Right cardiac atrium (tissue), 5 donors: ENCODE measurements at places on chromosomes 4 and X.

DNA sequence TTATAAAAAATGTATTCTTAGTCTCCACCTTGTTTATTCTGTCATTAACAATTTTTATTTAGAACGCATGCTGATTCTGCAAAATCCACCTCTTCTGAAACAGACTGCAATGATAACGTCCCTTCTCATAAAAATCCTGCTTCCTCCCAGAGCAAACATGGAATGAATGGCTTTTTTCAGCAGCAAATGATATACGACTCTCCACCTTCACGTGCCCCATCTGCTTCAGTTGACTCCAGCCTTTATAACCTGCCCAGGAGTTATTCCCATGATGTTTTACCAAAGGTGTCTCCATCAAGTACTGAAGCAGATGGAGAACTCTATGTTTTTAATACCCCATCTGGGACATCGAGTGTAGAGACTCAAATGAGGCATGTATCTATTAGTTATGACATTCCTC is 75.6 kb upstream of the SMARCA5 start:
- DNase-seq = no peak

- DNase-seq = no peak
These were observed 98.9 kb downstream of the LARP1B start for GRCh38 chr4:128159967-128160366.

DNA sequence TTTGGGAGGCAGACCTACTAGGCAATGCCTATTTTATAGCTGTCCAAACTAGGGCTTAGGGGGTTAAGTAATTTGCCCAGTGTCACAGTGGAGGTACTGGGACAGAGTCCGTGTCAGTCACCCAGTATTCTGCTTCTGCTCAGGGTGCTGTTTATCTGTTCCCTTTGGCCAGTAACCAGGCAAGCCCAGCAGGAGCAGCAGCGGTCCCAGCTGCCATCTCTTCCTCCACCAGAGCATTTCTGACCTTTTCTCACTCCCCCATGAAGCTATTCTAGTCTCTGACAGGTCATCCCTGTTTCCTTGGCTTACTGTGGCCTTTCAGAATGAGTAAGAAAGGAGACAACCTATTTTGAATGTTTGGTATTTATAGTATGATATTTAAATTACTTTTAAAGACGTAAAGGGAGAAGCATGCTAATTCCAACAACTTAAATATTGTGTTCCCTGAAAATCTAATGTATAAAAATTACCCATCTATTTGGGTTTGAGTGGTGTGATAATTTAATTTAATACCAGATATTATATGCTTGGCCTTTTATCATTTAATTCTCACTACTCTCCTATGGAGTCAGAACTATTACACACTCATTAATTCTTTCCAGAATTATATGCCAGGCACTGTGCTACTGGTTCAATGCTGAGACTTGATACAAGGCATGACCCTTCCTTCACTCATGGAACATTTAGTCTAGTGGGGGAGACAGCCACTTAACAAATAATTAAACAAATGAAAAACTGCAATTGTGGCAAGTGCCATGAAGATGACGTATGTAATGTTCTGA is 60.6 kb downstream of the RPS6KA3 start:
- no peak for DNase-seq

DNA sequence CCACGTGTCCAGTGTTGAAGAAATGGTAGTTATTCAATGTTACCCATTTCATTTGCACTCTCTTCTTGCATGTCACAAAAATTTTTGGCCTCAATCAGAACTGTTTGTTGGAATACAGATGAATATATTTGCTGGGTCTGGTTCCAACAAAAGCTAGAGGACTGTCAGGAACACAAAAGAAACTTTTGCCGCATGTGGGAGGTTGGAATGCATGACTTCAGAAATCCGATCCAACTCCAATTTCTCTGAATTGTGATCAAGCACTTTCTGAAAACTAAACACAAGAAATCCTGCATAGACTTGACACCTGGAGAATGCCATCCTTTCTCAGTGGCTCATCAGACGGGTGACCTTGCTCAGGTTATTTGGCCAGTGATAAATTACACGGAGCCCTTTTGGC is 15.4 kb downstream of the SETD7 start:
- no peak for DNase-seq

GRCh38 chr4:2944586-2945526 is 18.4 kb downstream of the NOP14 start:
- peak; percentile 8 for DNase-seq

GRCh38 chr4:77037736-77038135 is 38.1 kb downstream of the CCNI start:
- DNase-seq = no peak

DNA sequence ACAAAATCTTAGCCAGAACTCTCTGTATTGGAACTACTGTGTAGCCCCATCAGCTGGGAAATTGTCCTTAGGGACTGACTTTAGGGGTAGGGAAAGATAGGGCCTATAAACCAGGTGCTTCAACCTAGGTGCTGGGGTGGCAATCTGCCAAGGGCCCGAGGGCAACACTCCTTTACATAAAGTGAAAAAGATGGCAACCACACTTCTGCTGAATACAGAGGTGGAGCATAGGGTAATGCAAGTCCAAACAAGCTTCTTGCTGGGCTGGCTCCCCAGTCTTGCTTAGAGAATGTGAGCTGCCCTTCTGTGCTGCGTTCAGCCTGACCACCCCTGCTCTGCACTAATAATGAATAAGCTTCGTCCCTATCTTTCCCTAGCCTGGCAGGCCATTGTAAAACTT is 9.8 kb downstream of the ZBTB33 start:
- no peak for DNase-seq

DNA sequence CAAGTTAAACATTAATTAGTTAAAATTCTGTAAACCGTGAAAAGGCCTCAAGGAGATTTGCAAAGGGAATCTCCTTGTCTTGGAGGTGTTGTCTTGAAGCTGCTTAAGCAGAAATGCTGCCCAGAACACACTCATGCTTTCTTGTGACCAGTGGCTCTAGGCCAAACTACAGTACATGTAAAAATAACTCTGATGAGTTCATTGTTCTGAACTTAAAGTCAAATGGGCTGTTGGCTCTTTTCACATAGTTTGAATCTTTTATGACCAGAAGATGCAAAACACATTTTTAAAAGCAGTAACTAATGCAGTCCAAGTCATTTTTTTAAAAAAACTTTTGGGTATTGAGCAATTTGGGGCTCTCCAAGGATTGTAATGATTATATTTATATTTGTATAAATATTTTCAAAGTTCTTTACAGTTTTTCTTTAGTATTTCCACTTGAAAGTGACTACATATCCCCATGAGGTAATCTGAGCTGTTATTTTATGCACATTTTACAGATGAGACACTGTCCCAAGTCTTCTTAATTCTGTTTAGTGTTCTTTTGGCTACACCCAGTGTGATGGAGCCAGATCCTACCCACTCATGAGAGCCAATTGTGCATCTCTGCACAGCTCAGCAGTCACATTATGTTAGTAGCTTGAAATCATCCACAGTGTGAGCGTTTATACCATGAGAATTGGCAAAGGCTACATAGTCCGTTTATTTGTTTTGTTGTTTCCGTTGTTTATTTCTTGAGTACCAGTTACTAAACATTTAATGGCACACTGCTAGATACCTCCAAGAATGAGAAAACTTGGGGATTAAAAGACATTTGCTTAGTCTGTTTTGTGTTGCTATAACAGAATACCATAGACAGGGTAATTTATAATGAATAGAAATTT is 112.8 kb upstream of the ATXN3L start:
- no peak for DNase-seq

GRCh38 chrX:134717698-134718097 is 59.4 kb upstream of the PLAC1 start:
- DNase-seq = no peak

DNA sequence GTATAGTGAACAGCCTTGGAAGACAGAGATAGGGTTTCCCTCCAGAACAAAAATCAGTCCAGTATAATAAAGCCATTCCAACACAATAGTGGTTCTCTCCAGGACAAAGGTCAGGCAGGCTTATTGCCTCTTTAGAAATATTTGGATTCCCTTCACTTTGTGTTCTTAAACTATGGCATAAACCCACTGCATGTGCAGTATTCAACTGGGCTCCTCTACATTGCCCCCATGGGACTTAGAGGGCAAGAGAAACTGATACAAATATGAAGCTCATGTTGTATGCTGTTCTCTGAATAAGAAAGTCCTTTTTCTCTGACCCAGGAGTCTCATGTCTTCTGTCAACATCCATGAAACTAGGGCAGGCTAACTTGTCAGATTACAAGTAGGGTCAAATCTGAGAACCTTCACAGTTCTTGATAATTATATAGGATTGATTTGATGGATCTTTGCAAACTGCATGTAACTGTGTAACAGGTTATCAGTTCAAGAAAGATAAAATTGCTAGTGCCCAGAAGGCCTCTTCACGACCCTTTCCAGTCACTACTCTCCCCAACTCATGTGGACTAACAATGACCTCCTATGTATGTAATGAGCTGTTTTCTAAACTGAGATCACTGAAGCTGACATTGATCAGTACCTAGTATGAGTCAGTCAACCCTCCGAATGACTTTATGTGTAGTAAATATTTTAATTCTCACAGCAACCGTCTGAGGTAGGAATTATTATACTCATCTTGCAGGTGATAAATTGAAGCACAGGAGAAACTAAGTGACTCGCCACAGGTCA is 31.9 kb upstream of the FAM9C start:
- DNase-seq = no peak

GRCh38 chr4:42515156-42515884 is 118.0 kb downstream of the SHISA3 start:
- DNase-seq = no peak

- DNase-seq = peak; percentile 74
These were observed 49.9 kb downstream of the ELF4 start for GRCh38 chrX:130060122-130061069.

DNA sequence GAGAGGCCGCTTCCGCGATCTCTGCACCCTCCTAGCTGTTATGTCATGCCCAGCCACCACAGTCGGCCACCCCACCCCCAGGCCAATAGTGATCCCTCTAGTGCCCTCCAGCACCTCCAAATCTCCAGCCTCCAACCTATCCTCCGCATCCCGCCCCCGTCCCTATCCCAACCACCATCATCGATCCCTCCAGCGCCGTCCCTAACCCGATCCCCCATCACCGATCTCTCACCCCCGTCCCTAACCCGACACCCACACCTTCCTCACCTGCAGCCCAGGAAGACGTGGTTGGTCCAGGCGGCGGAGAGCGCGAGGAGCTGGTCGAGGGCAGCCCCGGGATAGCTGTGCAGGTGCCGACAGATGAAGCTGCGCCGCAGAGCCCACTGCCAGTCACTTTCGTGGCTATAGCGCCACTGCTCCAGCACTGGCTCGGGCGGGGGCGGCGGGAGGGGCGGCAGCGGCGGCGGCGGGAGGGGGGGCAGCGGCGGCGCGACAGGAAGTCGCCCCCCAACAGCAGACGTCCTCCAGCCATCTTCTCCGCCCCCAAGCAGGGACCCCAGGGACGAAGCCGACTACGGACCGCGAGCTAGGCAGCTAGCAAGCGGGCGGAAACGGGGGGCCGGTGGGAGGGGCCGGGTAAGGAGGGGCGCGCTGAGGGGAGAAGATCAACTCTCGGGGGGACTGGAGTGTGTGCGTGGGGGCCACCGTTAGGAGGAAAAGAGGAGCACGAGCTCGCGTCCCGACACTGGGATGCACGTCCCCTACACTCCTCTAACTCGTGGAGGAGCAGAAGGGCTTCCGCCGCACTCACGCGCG is 552 bp downstream of the NKRF start:
- DNase-seq = peak; percentile 79

DNA sequence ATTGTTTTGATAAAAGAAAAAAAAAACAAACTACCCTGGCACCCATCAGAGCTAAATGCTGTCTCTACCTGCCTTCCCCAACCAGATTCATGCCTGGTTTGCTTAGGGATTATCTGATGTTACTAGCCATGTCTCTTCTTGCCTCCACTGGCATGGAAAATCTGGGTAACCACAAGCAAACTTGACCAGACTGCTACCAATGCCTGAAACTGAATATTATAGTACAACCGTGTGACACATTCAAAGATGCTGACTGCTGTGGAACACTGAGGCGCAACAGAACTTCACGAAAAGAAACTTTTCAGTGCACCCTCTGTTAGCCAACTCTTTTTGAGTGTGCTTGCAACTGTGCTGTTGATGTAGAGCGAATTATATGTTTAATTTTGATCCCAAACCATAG is 228.1 kb downstream of the CBR4 start:
- no peak for DNase-seq

GRCh38 chrX:1500701-1501624 is 36.0 kb downstream of the P2RY8 start:
- DNase-seq = no peak

- no peak for DNase-seq
These were observed 61.3 kb upstream of the CASK start for GRCh38 chrX:41984628-41985027.

DNA sequence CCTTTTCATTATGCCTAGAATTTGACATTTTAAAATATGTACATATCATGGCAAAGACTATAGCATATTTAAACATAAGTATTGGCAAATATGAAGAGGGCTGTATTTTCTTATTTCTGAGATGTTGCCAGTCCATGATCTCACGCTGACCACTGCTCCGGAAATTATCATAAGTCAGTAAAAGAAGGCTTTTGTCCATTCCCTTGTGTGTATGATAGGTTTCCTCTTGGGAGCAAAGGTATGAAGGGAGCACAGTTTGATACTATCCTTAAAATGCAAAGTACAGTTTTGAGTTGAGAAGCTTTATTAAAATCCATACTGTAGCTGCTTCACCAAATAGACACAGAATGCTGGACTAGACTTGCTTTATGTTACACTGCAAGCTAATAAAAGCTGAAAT is 52.6 kb upstream of the AGA start:
- no peak for DNase-seq
